ENCODE measurements at places on chromosomes 7 and 10. TPM values are rescaled to one million over a fixed set of nuclear protein-coding genes. Genes with fewer than 3 reads are reported as not detected.

GRCh38 chr10:48459270-48460150 lies 145.4 kb downstream of the ARHGAP22 start:
- no peaks in the 10 kb centered on the region for H3K4me1 ChIP-seq
- H3K27ac ChIP-seq: no peak overlapping the region
- H3K27me3 ChIP-seq: no peaks in the 10 kb centered on the region
- no peaks in the 10 kb centered on the region for H3K36me3 ChIP-seq
- DNase-seq: no peak

- H3K36me3 ChIP-seq: no peaks in the 10 kb centered on the region
- peak overlapping the region; percentile 60 for H3K27ac ChIP-seq
- peak; percentile 62 for DNase-seq
- H3K27me3 ChIP-seq: no peaks in the 10 kb centered on the region
Observed at GRCh38 chr7:27129729-27130539, 623 bp downstream of the HOXA4 start.

DNA sequence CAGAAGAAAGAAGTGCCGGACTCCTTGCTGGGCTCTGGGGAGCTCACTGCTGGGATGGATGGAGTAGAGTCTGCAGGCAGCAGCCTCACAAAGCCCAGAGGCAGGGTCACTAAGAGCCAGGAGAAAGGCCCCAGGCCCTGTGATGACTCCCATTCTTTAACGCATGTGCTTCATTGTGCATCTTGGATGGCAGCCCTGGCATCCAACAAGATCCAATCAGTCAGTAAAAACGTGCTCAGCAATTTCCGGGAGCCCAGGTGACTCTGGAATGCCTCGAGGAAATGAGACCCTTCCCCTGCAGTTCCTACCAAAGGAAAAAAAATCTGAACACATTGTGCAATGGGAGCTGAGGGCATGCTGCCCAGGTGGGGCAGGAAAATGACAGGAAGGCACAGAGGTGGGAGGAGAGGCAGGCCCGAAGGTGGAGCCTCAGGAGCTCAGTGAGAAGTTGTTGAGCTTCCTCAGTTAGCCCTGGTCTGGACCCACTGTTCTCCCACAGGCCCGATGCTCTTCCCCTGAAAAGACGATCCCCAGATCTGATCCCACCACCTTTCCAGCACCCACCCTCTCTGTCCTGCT lies 60.7 kb upstream of the TMEM72 start:
- H3K36me3 ChIP-seq: no peaks in the 10 kb centered on the region
- H3K27ac ChIP-seq: no peak overlapping the region
- no peaks in the 10 kb centered on the region for H3K4me1 ChIP-seq
- no peak overlapping the region for H3K4me3 ChIP-seq
- H3K27me3 ChIP-seq: no peaks in the 10 kb centered on the region
- DNase-seq: no peak

- no peak for DNase-seq
- no peak overlapping the region for H3K4me3 ChIP-seq
- H3K27ac ChIP-seq: no peak overlapping the region
- H3K36me3 ChIP-seq: no peaks in the 10 kb centered on the region
- H3K4me1 ChIP-seq: peaks cover under 1% of the 10 kb centered on the region
Observed at GRCh38 chr7:106603346-106603745, 57.6 kb downstream of the CCDC71L start.

The ITPRID1 gene
- 0.06 TPM for total RNA-seq

DNA sequence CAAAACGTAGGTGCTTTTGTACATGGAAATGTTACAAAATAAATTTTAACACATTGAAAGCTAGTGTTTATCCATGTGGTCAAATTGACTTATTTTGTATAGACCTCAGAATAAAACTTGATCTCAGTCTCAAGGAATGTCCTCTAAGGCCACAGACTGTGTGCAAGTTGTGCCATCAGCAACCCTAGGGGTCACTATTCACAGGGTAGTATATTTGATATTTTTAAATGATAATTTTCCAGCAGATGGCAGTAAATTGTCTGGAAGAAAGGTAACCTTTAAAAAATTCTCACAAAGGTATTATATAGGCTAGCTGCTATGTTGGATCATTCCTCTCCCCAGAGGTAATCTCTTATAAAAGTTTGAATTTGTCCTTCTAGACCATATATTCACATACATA lies 12.9 kb upstream of the SNX10 start:
- H3K4me3 ChIP-seq: no peak overlapping the region
- no peaks in the 10 kb centered on the region for H3K36me3 ChIP-seq
- no peaks in the 10 kb centered on the region for H3K4me1 ChIP-seq
- peak; percentile 36 for DNase-seq

DNA sequence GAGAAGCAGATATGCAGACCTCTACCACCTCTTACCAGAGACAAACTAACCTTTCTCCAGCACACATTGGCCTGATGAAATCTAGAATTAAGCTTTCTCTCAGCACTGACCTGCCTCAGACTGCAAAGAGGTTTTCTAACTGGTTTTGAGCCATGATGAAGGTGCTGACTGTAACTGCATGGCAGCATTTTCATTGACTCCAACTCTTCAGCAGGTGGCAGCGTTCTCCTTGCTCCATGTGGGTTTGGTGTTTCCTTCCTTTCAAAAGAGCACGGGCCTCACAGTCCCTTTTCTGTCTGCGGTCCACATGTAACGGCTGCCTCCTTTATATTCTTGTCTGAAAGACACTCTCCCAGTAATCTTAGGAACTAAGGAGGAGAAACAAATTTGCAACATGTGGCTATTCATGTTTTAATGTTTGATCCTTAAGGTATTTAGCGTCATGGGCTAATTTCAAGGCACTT lies 12.6 kb downstream of the KLLN start:
- H3K27me3 ChIP-seq: no peaks in the 10 kb centered on the region
- no peaks in the 10 kb centered on the region for H3K36me3 ChIP-seq
- DNase-seq: peak; percentile 63
- H3K4me1 ChIP-seq: no peaks in the 10 kb centered on the region
- no peak overlapping the region for H3K27ac ChIP-seq
- no peak overlapping the region for H3K4me3 ChIP-seq

DNA sequence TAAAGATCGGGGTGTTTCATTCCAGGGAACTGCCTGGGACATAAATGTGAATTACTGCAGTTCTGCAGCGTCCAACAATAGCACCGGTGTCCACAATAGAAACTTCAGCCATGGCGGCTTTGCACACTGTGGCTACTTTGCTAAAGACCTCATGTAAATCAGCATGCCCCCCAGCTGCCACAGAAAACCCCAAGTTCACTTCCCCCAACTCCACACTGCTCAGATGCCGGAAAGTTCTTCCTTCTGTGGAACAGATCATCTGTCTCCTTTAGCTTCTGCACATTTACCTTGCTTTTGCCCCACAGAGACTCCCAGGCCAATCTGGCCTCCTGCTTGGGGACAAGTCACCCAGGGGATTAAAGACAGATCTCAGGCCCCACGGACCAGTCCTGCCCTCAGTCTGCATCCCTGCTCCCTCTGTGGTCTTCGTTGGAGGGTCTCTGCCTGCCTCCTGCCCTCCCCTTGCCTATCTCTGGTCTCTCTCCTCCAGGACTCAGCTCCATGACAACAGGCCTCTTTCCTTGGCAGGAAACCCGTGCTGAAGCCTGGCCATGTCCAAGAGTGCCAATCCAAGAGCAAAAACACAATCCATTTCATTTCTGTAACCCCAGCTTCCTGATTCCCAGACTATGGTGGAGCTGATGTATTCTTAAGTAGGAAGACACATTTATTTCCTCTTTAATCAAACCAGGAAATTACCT lies 403.2 kb downstream of the RPS24 start:
- H3K27ac ChIP-seq: no peak overlapping the region
- no peak for DNase-seq
- H3K36me3 ChIP-seq: no peaks in the 10 kb centered on the region
- no peaks in the 10 kb centered on the region for H3K4me1 ChIP-seq
- no peak overlapping the region for H3K4me3 ChIP-seq

The CLCN1 gene
- not detected for total RNA-seq

The TMEM270 gene
- total RNA-seq: not detected

The ZNF487 gene
- 2.8 TPM for total RNA-seq

The BLNK gene
- 4.3 TPM for total RNA-seq

The C10orf67 gene
- not detected for total RNA-seq

GRCh38 chr7:81268551-81268950 lies 349.7 kb upstream of the SEMA3C start:
- no peaks in the 10 kb centered on the region for H3K36me3 ChIP-seq
- no peaks in the 10 kb centered on the region for H3K4me1 ChIP-seq
- no peak overlapping the region for H3K27ac ChIP-seq

The CROT gene
- 14.2 TPM for total RNA-seq

The GPNMB gene
- total RNA-seq: 19.9 TPM

- H3K27me3 ChIP-seq: no peaks in the 10 kb centered on the region
- H3K27ac ChIP-seq: no peak overlapping the region
- no peak for DNase-seq
- no peak overlapping the region for H3K4me3 ChIP-seq
- peaks cover 8% of the 10 kb centered on the region for H3K4me1 ChIP-seq
Observed at GRCh38 chr7:150831851-150832250, 20.5 kb upstream of the AOC1 start.

The ASAH2B gene
- 1.9 TPM for total RNA-seq

The MOGAT3 gene
- total RNA-seq: not detected

The ZSCAN25 gene
- 18.1 TPM for total RNA-seq

The OPALIN gene
- not detected for total RNA-seq

- H3K4me1 ChIP-seq: no peaks in the 10 kb centered on the region
- no peak overlapping the region for H3K27ac ChIP-seq
- no peaks in the 10 kb centered on the region for H3K27me3 ChIP-seq
- no peak overlapping the region for H3K4me3 ChIP-seq
- peaks cover 4% of the 10 kb centered on the region for H3K36me3 ChIP-seq
- DNase-seq: no peak
Observed at GRCh38 chr10:95341716-95342130, 50.9 kb upstream of the PDLIM1 start.

- no peaks in the 10 kb centered on the region for H3K36me3 ChIP-seq
- H3K27me3 ChIP-seq: no peaks in the 10 kb centered on the region
- DNase-seq: no peak
- peak overlapping the region; percentile 82 for H3K4me3 ChIP-seq
Observed at GRCh38 chr10:30436671-30437030, 2.7 kb downstream of the MAP3K8 start.

- no peak for DNase-seq
- no peaks in the 10 kb centered on the region for H3K36me3 ChIP-seq
- no peak overlapping the region for H3K27ac ChIP-seq
- H3K27me3 ChIP-seq: no peaks in the 10 kb centered on the region
- no peaks in the 10 kb centered on the region for H3K4me1 ChIP-seq
Observed at GRCh38 chr10:9608602-9609001, 1409.1 kb upstream of the CELF2 start.

GRCh38 chr10:125548356-125548755 lies 134.6 kb downstream of the TEX36 start:
- no peak overlapping the region for H3K4me3 ChIP-seq
- H3K36me3 ChIP-seq: no peaks in the 10 kb centered on the region
- peaks cover 4% of the 10 kb centered on the region for H3K27me3 ChIP-seq

The INHBA gene
- total RNA-seq: 0.60 TPM

The TBX20 gene
- total RNA-seq: not detected

The EMX2 gene
- not detected for total RNA-seq

DNA sequence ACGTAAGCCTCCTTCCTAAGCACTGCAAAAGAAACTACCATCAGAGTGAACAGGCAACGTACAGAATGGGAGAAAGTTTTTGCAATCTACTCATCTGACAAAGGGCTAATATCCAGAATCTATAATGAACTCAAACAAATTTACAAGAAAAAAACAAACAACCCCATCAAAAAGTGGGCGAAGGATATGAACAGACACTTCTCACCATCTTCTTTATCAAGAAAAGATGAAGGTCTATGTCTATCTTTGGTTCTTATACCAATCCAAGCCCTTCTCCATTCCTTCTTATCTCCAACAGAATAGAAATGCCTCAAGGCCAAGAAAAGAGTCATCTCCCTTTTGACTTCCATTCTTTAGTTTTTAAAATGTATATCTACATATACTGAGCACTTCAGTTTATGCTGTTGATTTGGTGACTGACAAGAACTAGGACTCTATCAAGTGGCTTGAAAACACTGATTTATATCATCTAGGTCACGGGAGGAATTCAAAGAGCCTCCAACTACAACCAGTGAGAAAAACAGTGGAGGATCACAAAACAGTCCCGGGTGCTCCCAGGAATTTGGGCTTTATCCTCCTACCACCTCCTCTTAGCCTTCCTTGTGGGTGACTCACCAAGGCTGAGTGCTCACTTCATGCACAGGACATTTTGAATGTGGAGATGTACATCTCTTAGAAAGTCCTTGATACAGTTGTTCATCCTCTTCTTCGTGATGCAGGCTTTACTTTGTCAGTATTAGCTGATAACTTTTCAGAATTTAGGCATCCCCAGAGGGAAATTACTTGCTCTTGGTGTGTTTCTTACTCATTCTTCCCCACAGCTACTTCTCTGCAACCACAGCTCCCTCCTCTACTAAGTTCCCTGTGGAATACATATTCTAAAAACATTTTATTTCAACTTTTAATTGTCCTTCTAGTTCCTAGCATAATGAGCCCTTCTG lies 15.4 kb downstream of the TAS2R41 start:
- DNase-seq: no peak
- no peaks in the 10 kb centered on the region for H3K27me3 ChIP-seq
- no peak overlapping the region for H3K4me3 ChIP-seq
- H3K36me3 ChIP-seq: no peaks in the 10 kb centered on the region
- no peak overlapping the region for H3K27ac ChIP-seq

- DNase-seq: no peak
- H3K36me3 ChIP-seq: no peaks in the 10 kb centered on the region
- no peaks in the 10 kb centered on the region for H3K27me3 ChIP-seq
- H3K4me1 ChIP-seq: no peaks in the 10 kb centered on the region
- H3K27ac ChIP-seq: no peak overlapping the region
Observed at GRCh38 chr7:115678086-115678982, 352.2 kb downstream of the TFEC start.

The KLF14 gene
- 2.3 TPM for total RNA-seq

The PPP3CB gene
- 42.2 TPM for total RNA-seq

- peaks cover 3% of the 10 kb centered on the region for H3K4me1 ChIP-seq
- H3K4me3 ChIP-seq: no peak overlapping the region
- DNase-seq: no peak
- no peaks in the 10 kb centered on the region for H3K36me3 ChIP-seq
- H3K27ac ChIP-seq: no peak overlapping the region
Observed at GRCh38 chr10:7853890-7854289, 35.6 kb downstream of the TAF3 start.

GRCh38 chr10:100655326-100655759 lies 90.0 kb upstream of the PAX2 start:
- DNase-seq: no peak
- H3K4me1 ChIP-seq: peaks cover 23% of the 10 kb centered on the region
- no peak overlapping the region for H3K27ac ChIP-seq
- no peaks in the 10 kb centered on the region for H3K36me3 ChIP-seq
- H3K4me3 ChIP-seq: peak overlapping the region; percentile 23

DNA sequence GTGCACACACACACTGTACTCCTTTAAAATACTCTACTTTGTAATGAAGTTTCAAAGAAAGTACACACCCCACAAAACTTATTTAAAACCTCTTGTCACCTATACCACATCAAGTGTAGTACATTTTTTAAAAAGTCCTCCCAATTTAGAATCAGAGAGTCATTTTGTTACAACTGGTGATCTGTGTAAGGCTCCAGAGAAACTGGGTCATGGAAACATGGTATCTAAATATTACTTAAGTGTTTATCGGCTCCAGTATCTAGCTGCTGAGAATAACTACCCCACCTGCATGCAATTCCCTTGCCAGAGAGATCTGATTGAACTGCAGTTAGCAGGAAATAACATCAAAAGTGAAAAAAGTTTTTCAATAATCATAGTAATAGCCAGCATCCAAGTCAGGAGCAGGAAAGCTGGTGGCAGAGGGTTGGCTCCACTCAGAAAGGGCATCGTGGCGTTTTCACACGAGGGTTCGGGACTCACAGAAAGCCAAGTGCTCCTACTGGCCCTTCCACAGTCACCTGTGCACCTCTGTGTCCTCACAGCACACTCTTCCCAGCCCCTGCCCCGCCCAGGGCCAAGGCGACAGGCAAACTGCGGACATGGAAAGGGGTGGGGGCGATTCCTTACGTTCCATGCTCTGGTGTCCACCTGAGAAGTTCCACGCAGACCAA lies 6.5 kb downstream of the RGS10 start:
- H3K27ac ChIP-seq: no peak overlapping the region
- DNase-seq: no peak
- no peaks in the 10 kb centered on the region for H3K36me3 ChIP-seq
- no peaks in the 10 kb centered on the region for H3K27me3 ChIP-seq

All from adrenal gland (tissue), 19 donors.